ENCODE measurements at places on chromosomes 6 and 20. TPM values are rescaled to one million over a fixed set of nuclear protein-coding genes. Genes with fewer than 3 reads are reported as not detected.
A peak's percentile ranks its signal among the peaks of the same experiment; 100 is the strongest.

CLPSL2 gene
- total RNA-seq = not detected

PHACTR2 gene
- 48.8 TPM for total RNA-seq

GRCh38 chr6:87664921-87665485 lies 37.0 kb downstream of the AKIRIN2 start:
- no peak overlapping the region for H3K4me3 ChIP-seq
- H3K4me1 ChIP-seq = peaks cover 31% of the 10 kb centered on the region
- no peak for DNase-seq
- no peaks in the 10 kb centered on the region for H3K27me3 ChIP-seq
- H3K36me3 ChIP-seq = peaks cover 32% of the 10 kb centered on the region

DNA sequence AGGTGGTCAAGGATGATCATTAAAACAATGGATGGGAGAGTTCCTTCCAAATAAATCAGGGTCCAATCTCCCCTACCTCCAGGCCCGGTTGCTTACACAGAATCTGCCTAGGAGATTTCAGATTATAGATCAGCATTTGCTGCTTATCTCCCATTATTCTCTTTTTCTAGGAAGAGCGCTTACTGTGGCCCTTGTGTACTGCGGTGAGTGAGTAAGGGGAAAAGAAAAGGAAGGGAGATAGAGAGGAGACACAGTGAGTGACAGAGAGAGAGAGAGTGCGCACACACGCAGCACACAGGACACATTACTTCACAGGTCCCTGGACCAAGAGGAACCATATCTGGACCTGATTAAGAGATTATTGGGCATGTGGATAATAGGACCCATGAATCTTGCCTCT lies 6.2 kb downstream of the LATS1 start:
- H3K4me1 ChIP-seq = peaks cover 57% of the 10 kb centered on the region
- H3K4me3 ChIP-seq = no peak overlapping the region
- no peaks in the 10 kb centered on the region for H3K27me3 ChIP-seq
- no peak overlapping the region for H3K27ac ChIP-seq
- H3K36me3 ChIP-seq = no peaks in the 10 kb centered on the region

DNA sequence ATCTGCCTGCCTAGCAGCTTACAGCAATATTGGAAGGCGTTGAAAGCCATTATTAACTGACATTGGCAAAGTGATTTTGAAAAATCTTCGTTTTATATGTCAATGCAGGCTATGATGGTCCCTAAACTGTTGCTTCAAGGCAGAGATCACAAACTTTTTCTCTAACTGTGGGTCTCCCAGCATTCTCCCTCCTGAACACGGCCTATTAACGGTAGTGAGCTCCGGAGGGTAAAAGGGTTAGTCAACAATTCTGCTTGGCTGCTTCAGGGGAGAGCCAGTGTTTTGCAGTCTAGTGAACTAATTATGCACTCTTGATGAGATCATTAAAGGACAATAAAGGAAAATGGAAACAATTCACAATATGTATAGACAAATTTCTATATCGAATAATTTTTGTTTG lies 261.8 kb upstream of the QKI start:
- H3K27me3 ChIP-seq = no peaks in the 10 kb centered on the region
- no peaks in the 10 kb centered on the region for H3K4me1 ChIP-seq
- H3K4me3 ChIP-seq = no peak overlapping the region
- H3K36me3 ChIP-seq = no peaks in the 10 kb centered on the region

DNA sequence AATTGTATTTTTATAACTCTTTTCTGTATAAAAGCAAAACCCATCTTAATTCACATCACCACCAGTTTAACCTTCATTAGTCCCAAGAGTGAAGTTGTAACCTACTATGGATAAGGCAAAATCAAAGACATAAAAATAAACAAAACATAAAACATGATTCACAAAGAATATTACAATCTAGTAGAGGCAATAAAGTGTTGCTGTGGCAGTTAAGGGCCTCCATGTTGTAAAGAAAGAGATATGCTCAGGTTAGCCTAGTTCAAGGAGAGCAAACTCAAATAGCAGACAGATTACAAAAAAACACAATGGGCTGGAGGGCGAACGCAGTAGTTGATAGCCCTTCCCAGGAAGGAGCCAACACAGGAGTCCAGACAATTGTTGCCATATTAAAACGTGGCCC lies 13.4 kb downstream of the LGSN start:
- no peak overlapping the region for H3K27ac ChIP-seq
- no peak overlapping the region for H3K4me3 ChIP-seq
- no peaks in the 10 kb centered on the region for H3K4me1 ChIP-seq
- no peaks in the 10 kb centered on the region for H3K36me3 ChIP-seq
- no peak for DNase-seq

DNA sequence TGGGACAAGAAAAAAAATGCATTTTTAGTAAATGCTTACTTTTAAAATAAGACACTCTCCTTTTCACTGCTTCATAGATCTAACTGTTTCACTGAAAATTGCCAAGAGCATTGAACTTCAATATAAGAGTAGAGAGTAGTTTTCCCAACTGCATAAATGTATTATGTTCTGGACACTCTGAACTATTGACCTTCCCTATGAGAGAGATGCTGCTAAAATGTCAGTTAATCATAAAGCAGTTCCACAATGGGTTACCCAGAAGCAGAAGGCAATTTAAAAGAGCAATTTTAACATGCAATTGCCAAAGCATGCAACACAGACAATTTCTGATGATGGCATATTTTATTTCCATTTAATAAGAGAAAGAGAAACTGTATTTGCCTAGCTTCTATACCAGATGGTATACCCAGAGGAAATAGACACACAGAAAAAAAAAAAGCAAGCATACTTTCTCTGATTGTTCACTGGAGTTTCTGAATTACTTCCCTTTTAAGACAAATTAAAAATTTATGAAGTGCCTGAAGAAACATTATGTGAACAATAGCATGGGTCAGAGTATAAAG lies 279.1 kb upstream of the THEMIS start:
- H3K27ac ChIP-seq = no peak overlapping the region
- peaks cover 9% of the 10 kb centered on the region for H3K36me3 ChIP-seq
- no peak for DNase-seq
- no peak overlapping the region for H3K4me3 ChIP-seq

GRCh38 chr6:12845224-12846004 lies 128.8 kb downstream of the PHACTR1 start:
- H3K4me1 ChIP-seq = no peaks in the 10 kb centered on the region
- H3K27ac ChIP-seq = no peak overlapping the region
- no peaks in the 10 kb centered on the region for H3K27me3 ChIP-seq
- H3K36me3 ChIP-seq = no peaks in the 10 kb centered on the region
- no peak for DNase-seq
- H3K4me3 ChIP-seq = no peak overlapping the region

DNA sequence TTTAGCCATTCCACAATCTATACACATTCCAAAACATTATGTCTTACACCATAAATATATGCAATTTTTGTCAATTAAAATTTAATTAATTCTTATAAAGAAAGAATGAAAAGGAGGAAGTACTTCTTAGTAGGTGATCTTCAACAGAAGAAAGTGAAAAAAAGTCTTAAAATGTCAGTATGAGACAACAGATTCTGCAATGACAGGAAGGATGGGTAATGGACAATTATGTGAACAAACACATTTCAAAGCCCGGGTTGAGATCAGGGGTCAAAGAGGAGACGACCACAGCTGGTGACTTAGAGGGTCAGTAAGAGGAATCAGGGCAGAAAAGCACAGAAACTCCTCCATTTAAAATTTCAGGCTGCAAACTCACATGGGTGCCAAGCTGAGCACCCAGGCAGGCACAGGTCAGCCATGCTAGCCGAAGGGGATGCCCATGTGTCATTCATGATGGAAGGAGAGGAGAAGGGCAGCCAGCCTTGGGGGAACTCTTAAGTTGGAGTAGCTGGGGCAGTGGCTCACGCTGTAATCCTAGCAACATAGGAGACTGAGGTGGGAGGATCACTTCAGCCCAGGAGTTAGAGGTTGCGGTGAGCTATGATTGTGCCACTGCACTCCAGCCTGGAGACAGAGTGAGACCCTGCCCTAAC lies 11.0 kb downstream of the VSX1 start:
- H3K27me3 ChIP-seq = peaks cover 6% of the 10 kb centered on the region
- H3K4me1 ChIP-seq = no peaks in the 10 kb centered on the region
- no peaks in the 10 kb centered on the region for H3K36me3 ChIP-seq

TRIM10 gene
- total RNA-seq = not detected

DNA sequence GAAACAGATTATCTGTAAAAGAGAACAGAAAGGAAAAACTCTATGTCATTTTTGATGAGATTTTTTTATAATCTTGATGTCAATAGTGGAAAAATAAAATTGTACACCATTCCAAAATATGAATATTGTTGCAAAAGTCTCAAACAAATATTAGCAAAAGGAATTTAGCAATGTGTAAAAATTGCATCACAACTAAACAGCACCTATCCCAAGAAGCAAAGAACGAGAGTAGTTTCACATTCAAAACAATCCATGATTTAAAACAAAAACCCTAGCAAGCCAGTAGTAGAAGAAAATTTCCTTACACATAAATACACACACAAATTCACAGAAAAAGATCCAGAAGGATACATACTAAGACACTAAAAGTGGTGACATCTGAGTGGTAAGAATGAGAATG lies 38.4 kb downstream of the LCA5 start:
- H3K4me1 ChIP-seq = no peaks in the 10 kb centered on the region
- DNase-seq = no peak
- no peaks in the 10 kb centered on the region for H3K36me3 ChIP-seq

GRCh38 chr6:7236306-7237209 lies 76.4 kb downstream of the SSR1 start:
- H3K4me1 ChIP-seq = peaks cover 22% of the 10 kb centered on the region
- DNase-seq = no peak
- H3K36me3 ChIP-seq = peaks cover 42% of the 10 kb centered on the region
- H3K27me3 ChIP-seq = no peaks in the 10 kb centered on the region
- no peak overlapping the region for H3K4me3 ChIP-seq

MYB gene
- not detected for total RNA-seq

- H3K27me3 ChIP-seq = no peaks in the 10 kb centered on the region
- H3K4me3 ChIP-seq = no peak overlapping the region
- H3K27ac ChIP-seq = no peak overlapping the region
- DNase-seq = no peak
- no peaks in the 10 kb centered on the region for H3K4me1 ChIP-seq
These were observed 314.7 kb upstream of the PRDM1 start for GRCh38 chr6:105771313-105771970.

ADTRP gene
- total RNA-seq = not detected

- peak; percentile 73 for DNase-seq
- H3K27ac ChIP-seq = peak overlapping the region; percentile 81
- H3K4me1 ChIP-seq = peaks cover 52% of the 10 kb centered on the region
- peak overlapping the region; percentile 54 for H3K4me3 ChIP-seq
- no peaks in the 10 kb centered on the region for H3K36me3 ChIP-seq
- no peaks in the 10 kb centered on the region for H3K27me3 ChIP-seq
These were observed 186.8 kb downstream of the ARID1B start for GRCh38 chr6:156963712-156964700.

VTA1 gene
- total RNA-seq = 46.9 TPM

ECT2L gene
- not detected for total RNA-seq

TRIM15 gene
- total RNA-seq = not detected

DNA sequence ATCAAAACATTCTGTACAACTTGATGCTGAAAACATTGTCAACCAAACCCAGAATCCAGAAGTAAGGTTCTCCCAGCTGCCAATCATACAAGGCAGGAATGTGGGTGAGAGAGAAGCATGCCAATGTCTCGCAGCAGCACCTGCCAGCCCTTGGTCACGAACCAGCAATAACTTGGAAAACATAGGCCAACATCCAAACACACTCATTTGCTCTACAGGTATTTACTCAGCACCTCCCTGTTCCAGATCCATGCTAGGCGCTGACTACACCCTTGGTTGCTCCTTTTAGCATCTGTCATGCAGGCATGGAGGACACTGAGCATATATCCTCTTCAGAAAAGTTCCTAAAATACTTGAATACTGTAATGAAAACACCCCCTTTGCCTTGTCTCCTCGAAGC lies 63.6 kb downstream of the FAXC start:
- H3K4me3 ChIP-seq = no peak overlapping the region
- no peak overlapping the region for H3K27ac ChIP-seq
- H3K36me3 ChIP-seq = no peaks in the 10 kb centered on the region
- no peaks in the 10 kb centered on the region for H3K27me3 ChIP-seq

FAM209B gene
- not detected for total RNA-seq

FRK gene
- total RNA-seq = 2.0 TPM

- no peaks in the 10 kb centered on the region for H3K27me3 ChIP-seq
- H3K4me1 ChIP-seq = no peaks in the 10 kb centered on the region
- no peaks in the 10 kb centered on the region for H3K36me3 ChIP-seq
- no peak overlapping the region for H3K4me3 ChIP-seq
These were observed 115.2 kb upstream of the LGSN start for GRCh38 chr6:63434943-63435342.

- peaks cover 5% of the 10 kb centered on the region for H3K4me1 ChIP-seq
- no peak overlapping the region for H3K27ac ChIP-seq
- H3K27me3 ChIP-seq = peaks cover 9% of the 10 kb centered on the region
- peak; percentile 52 for DNase-seq
These were observed 296.2 kb downstream of the RIMS1 start for GRCh38 chr6:72182337-72183246.

GRCh38 chr6:88609983-88610382 lies 353.4 kb downstream of the RNGTT start:
- H3K36me3 ChIP-seq = no peaks in the 10 kb centered on the region
- H3K4me3 ChIP-seq = no peak overlapping the region
- DNase-seq = no peak
- H3K27me3 ChIP-seq = no peaks in the 10 kb centered on the region
- no peaks in the 10 kb centered on the region for H3K4me1 ChIP-seq
- H3K27ac ChIP-seq = no peak overlapping the region

- peak; percentile 91 for DNase-seq
- no peaks in the 10 kb centered on the region for H3K27me3 ChIP-seq
- no peaks in the 10 kb centered on the region for H3K36me3 ChIP-seq
- peak overlapping the region; percentile 86 for H3K27ac ChIP-seq
These were observed 148.5 kb downstream of the LY86 start for GRCh38 chr6:6736791-6737654.

DNA sequence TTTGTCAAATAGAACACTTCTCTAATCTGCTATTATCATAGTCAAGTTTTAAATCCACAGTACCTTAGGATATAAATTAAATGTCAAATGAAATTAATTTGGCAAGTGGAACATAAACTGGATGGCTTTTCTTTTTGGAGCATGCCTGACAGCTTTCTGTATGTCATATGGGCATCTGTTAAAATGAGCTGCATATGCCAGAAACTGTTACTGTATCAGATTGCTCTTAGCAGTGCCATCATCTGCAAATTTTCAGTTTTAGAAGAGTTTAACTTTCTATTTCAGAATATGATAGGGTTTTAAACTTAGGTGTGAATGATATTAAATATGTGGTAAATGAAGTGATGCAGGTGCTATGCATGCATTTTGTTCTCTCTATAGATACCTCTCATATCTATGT lies 3.4 kb upstream of the EEF1E1 start:
- no peaks in the 10 kb centered on the region for H3K36me3 ChIP-seq
- no peak for DNase-seq
- peaks cover 28% of the 10 kb centered on the region for H3K27me3 ChIP-seq

OR2J3 gene
- total RNA-seq = not detected

SNAI1 gene
- 3.0 TPM for total RNA-seq

DNA sequence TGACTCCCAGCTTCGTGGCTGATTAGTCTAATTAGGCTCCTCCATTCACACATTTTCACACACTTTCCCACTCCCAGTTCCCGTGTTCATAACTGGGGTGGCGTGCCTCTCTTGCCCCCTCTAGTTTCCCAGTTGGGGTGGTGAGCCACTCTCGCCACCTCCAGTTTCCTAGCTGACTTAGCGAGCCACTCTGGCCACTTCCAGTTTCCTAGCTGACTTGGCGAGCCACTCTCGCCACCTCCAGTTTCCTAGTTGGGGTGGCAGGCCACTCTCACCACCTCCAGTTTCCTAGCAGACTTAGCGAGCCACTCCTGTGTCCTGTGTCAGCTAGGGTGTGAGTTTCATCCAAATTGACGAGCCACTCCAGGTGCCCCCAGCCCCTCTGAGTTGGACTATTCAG lies 7.4 kb upstream of the GMPR start:
- DNase-seq = no peak
- H3K4me3 ChIP-seq = no peak overlapping the region
- no peak overlapping the region for H3K27ac ChIP-seq
- no peaks in the 10 kb centered on the region for H3K36me3 ChIP-seq

TP53RK gene
- 8.7 TPM for total RNA-seq
